ENCODE measurements at places on chromosomes 12 and 14.
A peak's percentile ranks its signal among the peaks of the same experiment; 100 is the strongest.

DNA sequence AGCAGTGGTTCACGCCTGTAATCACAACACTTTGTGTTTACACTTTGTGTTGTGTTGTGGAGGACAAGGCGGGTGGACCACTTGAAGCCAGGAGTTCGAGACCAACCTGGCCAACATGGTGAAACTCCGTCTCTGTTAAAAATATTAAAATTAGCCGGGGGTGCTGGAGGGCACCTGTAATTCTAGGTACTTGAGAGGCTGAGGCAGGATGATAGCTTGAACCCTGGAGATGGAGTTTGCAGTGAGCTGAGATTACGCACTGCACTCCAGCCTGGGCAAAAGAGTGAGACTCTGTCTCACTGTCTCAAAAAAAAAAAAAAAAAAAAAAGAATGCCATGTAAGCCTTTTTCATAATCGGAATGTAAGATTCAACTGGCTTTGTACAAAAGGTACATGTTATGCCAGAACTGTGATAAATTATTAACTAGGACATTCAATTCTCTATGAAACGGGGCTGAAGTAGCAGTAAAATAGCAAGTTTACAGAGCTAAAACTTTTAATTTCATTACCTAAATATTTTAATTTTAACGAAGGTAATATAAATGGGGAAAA lies 13.9 kb upstream of the PITPNM2 start:
- no peak for DNase-seq

DNA sequence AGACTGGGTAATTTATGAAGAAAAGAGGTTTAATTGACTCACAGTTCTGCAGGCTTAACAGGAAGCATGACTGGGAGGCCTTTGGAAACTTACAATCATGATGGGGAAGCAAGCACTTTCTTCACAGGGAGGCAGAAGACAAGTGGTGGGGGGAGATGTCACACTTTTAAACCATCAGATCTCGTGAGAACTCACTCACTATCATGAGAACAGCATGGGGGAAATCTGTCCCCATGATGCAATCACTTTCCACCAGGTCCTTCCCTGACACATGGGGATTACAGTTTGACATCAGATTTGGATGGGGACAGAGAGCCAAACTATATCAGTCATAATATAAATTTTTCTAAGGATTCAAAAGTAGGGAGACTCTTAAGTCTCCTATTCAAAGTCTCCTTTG lies 46.0 kb downstream of the SPIC start:
- no peak for DNase-seq

DNA sequence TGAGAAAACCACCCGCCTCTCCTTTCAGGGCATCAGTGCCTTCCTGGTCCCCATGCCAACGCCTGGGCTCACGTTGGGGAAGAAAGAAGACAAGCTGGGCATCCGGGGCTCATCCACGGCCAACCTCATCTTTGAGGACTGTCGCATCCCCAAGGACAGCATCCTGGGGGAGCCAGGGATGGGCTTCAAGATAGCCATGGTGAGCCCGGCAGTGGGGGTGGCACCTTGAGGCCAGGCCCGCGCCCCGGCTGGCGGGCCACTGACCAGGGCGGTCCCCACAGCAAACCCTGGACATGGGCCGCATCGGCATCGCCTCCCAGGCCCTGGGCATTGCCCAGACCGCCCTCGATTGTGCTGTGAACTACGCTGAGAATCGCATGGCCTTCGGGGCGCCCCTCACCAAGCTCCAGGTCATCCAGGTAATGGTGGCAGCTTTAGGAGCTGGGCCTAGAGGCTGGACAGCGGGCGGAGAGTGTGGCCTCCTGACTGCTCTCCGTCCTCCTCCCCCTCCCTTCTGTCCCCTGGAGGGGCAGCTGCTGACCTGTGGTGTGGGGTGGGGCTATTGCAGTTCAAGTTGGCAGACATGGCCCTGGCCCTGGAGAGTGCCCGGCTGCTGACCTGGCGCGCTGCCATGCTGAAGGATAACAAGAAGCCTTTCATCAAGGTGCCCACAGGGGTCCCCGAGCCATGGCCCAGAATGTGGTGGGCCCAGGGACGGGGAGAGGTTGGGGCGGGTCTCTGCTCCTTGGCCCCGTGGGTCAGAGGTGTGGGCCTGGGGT lies 12.8 kb downstream of the ACADS start:
- DNase-seq = no peak

DNA sequence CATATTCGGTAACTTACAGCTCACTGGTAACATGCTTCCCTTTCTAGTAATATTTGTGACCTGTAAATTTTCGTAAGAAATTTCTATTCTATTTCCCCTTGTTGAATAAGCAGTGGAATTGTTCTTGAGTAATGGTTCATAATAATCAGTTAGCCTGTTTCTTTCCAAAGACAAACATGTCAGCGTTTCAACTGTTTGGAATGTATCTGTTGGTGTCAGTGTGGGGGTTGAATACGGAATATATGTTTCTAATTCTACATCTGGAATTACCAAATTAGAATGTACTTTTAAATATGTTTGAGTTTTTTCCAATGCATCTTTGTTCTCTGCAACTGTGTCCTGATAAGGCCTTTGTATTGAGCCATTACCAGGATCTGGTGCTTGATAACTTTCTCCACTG lies 2.0 kb downstream of the BBS10 start:
- no peak for DNase-seq

DNA sequence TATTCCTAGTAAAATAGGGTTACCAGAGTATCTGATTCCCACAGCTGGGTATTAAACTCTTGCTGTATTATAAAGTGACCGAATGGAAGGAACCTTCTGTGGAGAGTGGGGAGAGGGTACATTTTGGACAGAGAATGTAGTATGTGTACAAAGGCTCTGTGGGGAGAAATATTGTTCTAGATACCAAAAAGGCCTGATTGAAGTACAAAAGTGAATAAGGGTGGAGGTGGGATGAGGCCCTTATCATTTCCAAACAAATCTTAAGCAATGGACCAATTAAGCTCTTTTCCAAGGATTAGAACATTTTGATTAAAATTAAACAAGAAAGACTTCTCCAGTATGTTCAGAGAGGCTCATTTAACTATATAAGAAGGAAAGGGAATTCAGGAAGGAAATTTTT lies 20.4 kb downstream of the EID3 start:
- DNase-seq = no peak

DNA sequence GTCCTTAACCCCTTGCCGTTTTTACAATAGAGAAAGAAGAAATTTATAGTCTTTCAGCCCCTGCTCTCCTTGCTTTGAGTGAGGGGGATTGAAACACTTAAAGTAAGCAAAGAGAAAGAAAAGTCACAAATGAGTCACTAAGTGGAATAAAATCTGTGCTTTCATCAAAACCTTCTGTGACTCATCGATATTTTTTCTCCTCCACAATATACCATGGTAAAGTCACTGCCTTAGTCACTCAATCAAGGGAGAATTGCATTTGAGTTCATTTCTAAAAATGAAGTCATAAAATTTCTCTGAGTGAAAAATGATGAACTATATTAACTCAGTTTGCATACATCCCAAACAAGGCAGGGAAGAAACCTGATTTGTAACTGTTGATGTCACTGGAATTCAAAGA lies 470.3 kb downstream of the FOXG1 start:
- DNase-seq = no peak

DNA sequence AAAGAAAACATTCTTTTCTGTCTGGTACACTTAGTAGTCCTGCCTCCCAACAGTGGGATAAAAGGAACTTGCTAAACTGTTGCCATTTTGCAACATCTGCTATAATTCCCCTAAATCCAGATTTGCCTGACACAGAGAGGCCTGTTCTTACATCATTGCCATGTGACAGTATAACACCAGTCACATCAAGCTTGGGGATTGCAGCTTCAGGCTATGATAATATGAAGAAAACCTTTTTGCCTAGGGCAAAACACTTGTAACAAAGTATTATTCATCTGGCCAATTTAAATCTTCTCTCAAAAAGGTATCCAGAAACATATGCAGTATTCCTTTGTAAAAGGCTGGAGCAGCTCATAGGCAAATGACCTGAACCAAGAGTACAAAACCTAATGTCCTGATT lies 80.9 kb upstream of the OTX2 start:
- no peak for DNase-seq

GRCh38 chr14:54936816-54937215 lies 34.2 kb upstream of the GCH1 start:
- DNase-seq = no peak

- DNase-seq = no peak
Observed at GRCh38 chr12:98948343-98948949, 303.4 kb downstream of the APAF1 start.

DNA sequence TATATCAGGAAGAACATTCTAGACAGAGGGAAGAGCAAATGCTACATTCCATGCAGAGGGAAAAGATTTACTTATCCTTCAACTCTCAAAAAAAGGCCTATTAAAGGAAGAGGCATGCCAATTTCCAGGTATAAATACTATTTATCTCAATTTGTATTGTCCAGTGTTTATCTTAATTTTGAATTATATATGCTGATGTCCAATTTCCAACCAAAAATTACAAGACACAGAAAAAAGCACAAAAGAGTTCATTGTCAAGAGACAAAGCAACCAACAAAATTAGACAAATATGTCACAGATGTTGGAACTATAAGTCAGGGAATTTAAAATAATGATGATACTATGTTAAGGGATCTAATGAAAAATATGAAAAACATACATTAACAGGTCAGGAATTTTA lies 286.6 kb upstream of the SFSWAP start:
- DNase-seq = no peak

- DNase-seq = no peak
Observed at GRCh38 chr14:34222867-34223266, 239.2 kb downstream of the SPTSSA start.

DNA sequence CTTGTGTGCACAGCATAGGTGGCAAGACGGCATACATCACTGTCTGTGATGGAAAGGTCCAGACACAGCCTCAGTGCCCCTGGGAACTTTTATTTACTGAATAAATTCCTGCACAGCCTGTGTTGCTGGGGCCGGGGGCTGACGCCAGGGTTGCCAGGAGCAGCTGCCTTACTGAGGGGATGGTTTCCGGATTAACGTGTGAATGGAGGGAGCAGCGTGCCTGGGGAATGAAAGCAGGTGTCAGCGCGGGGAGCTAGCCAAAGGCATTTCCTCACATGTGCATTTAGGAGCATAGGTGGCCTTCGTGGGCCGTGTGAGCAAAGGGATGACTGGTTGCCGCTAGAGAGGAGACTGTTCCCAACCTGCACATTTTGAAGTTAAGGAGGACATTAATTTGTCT lies 41.6 kb downstream of the SFSWAP start:
- no peak for DNase-seq

DNA sequence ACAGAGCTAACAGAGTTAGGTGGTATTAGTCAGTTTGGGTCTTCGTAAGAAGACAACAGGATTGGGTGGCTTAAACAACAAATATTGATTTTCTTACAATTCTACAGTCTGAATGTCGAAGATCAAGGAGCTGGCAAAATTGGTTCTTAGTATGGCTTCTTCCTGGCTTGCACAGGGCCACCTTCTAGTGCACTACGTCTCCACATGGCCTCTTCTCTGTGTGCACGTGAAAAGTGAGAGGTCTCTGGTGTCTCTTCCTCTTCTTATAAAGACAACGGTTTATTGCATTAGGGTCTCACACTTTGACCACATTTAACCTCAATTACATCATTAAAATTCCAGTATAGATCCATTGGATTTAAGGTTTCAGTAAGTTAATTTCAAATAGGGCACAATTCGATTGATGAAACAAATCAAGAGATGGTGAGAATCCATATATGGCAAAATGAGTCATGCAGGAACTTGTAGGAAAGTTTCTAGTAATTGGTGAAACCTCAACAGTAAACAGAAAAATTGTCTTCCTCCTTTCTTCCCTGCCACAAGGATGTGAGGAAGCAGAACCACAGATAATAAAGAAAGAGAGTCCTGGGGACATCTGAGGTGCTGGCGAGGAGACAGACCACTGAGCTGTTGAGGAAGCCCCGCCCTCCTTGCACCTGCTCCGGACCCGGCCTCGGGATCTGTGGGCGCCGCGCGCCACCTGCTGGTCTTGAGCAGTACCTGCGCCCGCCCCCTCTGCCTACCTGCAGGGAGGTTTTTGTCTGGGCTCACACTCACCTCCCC lies 846.7 kb downstream of the TMEM121 start:
- peak; percentile 42 for DNase-seq

- no peak for DNase-seq
Observed at GRCh38 chr12:112482733-112483132, 64.0 kb downstream of the PTPN11 start.

DNA sequence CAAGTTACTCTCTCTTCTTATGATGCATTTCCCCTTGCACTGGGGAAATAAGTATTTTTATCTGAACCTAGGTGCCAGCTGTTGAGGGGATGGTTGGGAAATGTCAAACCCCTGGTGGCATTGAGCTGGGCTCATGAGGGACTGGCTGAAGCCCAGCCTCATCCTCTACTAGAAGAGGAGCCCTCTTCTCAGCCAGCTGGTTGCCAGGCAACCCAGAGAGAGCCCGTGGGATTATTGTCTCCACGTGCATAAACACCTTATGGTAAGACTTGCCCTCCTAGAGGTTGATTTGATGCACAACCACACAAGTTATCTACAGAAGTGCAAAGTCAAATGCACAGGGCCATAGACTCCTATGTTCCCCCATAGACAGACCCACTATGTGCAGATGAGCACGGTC lies 89.8 kb downstream of the WSCD2 start:
- DNase-seq = peak; percentile 34

DNA sequence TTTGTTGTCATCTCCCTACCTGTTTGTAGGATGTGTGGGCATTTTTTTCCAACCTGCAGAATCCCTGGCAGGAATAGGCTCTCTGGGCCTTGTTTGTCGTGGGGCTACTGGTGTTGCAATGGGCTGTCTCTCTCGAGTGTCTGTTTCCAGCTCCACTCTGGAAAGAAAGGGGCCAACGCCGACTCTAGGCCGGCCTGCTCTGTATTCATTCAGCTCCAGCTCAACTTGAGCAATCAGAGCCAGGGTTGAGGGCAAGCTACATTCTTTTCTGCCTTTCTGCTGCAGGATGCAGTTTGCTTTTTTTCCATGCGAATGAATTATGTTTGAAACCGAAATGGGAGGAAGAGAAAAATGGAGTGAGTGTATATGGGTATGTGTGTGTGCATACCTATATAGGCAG lies 2.3 kb downstream of the JDP2 start:
- no peak for DNase-seq

DNA sequence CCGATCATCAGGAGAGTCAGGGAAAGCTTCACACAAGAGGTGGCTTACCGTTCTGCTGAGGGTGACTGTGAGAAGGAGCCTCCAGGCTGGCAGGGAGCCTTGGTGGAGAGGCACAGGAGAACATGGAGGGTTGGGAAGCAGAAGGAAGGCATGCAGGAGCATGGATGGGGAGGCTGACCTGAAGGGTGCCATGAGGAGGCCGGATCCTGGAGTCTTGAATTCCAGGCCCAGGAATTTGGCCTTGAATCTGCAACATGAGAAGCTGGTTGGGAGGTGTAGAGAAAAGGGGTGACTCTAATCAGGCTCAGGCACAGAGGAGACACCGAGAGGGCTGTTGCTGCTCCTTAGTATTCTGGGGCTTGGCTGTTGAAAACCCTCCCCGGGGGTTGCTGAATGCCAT lies 130.2 kb downstream of the PELI2 start:
- DNase-seq = no peak

GRCh38 chr12:23949348-23950209 lies at the start of gene SOX5:
Gene SOX5, minus strand, starts transcription at chr12:23949670. Its CDS starts 69 bp downstream, at chr12:23949601.
- DNase-seq = peak; percentile 77

- DNase-seq = no peak
Observed at GRCh38 chr14:99968191-99968920, 96.9 kb upstream of the EVL start.

GRCh38 chr14:86015941-86016340 lies 486.0 kb downstream of the FLRT2 start:
- no peak for DNase-seq
